ENCODE measurements at places on chromosomes 2 and 18.

GRCh38 chr2:177246000-177246399 lies 18.5 kb downstream of the NFE2L2 start:
- no peak for DNase-seq

GRCh38 chr18:22828171-22828570 lies 105.0 kb upstream of the RBBP8 start:
- DNase-seq = no peak

DNA sequence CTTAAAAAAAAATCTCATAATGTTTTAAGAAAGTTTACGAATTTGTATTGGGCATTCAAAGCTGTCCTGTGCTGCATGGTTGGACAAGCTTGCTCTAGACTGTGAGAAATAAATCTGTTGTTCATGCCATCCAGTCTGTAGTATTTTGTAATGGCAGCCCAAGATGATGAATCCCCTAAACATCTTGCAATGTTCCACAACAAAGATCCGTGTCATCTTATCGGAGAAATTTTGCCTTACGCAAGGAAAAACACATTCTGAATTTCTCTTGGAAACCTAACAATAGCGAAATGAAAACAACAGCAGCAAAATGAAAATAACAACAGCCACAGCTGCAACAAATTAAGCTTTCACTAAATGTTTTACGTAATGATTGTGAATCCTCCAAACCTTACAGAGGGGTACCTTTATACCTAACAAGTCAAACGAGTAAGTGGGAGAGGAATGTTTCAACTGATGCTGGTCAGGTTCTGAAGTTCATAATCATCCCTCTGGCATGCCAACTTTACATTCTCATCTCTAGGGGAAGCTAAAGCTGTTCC lies 76.1 kb upstream of the RNU4ATAC start:
- no peak for DNase-seq

GRCh38 chr18:62366992-62367391 lies 41.9 kb downstream of the TNFRSF11A start:
- DNase-seq = no peak

DNA sequence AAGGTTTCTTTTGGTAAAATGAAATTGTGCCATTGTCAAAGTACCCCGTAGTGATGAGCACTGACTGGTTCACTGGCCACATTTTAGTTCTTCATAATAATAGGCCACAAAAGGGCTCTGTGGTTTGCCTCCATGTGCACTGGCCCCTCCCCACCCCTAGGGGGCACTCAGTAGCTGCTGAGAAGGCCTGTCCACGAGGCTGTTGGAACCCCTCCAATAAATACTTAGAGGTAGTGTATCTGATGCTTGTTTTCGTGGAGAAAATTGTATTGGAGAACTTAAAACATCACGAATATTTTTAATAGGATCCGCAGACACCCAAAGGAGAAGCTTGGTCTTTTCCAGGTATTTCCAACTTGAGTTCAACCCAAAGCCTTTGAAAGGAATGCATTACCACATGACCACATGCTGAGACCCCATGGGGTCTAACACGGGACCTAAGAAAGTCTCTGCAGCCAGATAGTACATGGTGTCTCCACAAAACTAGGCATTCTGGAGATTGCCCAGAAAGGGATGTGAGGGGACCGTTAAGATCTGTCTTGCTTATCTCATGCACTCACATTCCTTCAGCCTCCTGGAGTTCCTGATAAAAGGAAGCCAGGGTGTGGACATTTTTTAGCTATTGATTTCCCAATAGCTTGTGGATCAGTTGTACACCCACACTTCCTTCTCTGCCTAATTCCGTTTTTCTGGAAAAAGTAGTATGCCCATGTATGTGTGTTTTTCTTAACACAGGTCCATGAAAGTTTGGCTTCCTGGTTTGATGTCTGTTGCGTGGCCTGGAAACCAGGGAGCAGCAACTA lies 28.5 kb upstream of the NOSTRIN start:
- peak; percentile 63 for DNase-seq

- DNase-seq = no peak
Measured at GRCh38 chr2:120748310-120748709, 12.6 kb downstream of the GLI2 start.

DNA sequence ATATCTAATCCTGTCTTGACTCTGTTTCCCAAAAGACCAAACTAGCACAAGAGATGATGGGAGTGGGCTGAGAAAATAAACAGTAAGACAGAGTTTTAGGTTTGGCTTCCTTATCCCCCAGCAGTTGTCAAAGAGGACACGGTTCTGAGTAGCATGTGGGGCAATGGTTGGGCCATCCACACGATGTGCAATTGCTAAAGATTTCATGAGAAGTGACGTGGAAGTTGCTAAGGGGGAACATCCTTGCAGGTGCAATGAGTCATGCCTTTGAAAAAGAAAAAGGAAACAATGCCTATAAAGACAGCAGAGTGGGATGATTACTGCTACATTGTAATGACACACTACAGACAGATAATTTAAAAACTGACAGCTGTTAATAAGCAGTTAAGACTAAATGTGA lies 1395.8 kb downstream of the LRP1B start:
- no peak for DNase-seq

GRCh38 chr2:143160732-143161707 lies 31.8 kb downstream of the ARHGAP15 start:
- no peak for DNase-seq

DNA sequence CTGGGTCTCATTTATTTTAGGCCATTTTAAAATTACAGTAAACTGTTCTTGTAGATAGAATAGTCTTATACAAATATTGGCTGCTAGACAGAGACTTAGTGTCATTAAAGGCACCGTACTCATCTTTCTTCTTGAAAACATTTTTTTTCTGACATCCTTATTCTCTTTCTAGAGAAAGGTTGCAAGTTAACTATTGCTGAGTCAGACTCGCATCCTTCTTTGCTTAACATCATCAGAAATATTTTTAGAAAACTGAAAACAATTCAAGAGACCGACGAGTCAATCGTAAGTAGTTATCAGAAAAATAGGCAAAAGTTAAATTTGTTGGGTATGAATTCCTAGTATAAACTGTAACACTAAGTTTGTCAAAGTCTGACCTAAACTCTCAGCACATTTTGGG lies 72.2 kb downstream of the HNMT start:
- DNase-seq = no peak

DNA sequence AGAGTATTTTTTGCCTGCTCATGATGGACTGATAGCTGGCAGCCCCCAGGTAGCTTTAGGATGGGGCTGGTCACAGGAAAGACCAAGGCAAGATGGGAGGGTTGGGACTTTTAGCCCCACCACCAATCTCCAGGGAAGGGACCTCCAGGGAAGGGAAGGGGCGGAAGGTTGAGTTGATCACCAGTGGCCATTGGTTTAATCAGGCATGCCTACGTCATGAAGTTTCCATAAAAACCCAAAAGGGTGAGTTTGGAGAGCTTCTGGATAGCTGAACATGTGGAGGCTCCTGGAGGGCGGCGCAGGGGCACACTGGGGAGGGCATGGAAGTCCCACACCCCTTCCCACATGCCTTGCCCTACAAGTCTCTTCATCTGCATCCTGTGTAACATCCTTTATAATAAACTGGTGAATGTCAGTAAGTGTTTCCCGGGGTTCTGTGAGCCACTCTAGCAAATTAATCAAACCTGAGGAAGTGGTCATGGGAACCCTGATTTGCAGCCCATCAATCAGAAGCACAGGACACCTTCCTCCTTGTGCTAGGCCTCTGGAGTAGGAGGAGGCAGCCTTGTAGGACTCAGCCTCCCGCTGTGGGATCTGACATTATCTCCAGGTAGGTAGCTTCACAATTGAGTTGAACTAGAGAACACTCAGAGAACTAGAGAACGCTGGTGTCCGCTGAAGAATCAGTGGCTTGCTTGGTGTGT lies 30.3 kb downstream of the RAB31 start:
- no peak for DNase-seq

- no peak for DNase-seq
Measured at GRCh38 chr2:132479155-132479554, 62.5 kb downstream of the GPR39 start.

GRCh38 chr18:44740000-44740399 lies 59.3 kb downstream of the SETBP1 start:
- no peak for DNase-seq

DNA sequence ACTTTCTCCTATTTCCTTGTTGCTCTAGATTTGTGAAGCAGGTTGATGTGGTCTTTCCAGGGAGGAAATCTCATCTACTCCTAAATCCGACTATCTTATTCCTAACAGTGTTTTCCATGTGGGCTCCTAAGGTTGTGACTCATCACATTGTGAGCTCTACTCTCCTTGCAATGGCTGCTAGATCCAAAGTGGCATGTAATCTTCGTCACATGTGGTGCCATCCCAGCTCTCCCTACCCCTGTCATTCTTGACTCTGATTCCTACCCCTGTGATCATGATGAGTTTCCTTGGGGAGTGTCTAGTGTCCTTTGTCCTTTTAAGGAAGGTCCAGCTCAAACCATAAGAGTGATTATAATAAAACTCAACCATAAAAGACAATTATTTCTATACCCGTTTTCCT lies 47.3 kb upstream of the GULP1 start:
- DNase-seq = no peak

GRCh38 chr2:29446847-29447246 lies 331.6 kb downstream of the CLIP4 start:
- no peak for DNase-seq

GRCh38 chr18:40930211-40930882 lies 1024.7 kb upstream of the PIK3C3 start:
- no peak for DNase-seq

- DNase-seq = no peak
Measured at GRCh38 chr2:41912337-41912736, 135.5 kb upstream of the PKDCC start.

- DNase-seq = no peak
Measured at GRCh38 chr18:76977108-76977621, 154.8 kb downstream of the ZNF236 start.

DNA sequence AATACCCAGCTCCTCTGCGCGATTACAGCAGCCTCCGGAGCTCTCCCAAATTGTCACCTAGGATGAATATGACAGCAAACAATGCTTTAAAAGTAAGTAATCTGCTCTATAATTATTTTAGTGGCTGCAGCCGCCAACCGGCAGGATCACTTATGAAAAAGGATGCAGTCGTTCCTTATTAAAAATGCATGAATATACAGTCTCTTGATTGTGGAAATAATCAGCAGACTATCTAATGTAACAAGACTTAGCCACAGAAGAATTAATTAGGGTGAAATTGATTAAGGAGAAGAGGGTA lies 71.8 kb upstream of the STPG4 start:
- DNase-seq = no peak

Measured in RPMI8226 (cell line).